ENCODE measurements at places on chromosomes 16 and 17.

DNA sequence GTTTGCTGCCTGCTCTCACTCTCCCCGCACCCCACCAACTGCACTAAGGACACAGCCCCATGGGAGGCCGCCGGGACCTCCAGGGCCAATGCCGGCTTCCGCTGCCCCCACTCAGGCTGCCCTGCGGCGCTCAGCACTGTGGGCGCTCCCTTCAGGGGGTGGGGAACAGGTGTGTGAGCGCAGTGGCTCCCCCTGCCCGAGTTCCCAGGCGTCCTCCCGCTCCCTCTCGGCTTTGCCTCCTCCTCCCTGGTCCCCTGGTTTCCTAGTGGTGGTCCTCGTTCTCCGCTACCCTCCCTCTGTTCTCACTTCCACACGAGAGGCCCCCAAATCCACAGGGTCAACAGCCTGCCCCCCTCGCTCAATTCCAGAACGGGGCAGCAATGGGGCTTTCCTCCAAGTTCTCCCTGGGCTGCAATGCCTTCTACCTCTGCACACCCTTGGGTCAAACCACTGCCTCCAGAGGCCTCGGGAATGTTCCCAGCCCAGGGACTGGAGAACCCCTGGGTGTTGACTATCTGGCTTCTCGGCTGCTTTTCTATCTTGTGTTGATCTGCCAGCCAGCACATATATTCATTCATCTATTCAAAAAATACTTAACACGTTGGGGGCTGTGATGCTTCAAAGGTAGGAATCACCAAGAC, 9.9 kb downstream of the FOXJ1 start:
- no peak for DNase-seq

GRCh38 chr16:79605999-79606398, 5.5 kb upstream of the MAF start:
- DNase-seq, result no peak

- no peak for DNase-seq
These were observed 3.9 kb upstream of the JPH3 start for GRCh38 chr16:87598431-87598830.

GRCh38 chr17:60036796-60037677, 41.7 kb downstream of the HEATR6 start:
- DNase-seq, result peak; percentile 34

GRCh38 chr17:54944796-54945195, 23.7 kb downstream of the COX11 start:
- DNase-seq, result no peak

DNA sequence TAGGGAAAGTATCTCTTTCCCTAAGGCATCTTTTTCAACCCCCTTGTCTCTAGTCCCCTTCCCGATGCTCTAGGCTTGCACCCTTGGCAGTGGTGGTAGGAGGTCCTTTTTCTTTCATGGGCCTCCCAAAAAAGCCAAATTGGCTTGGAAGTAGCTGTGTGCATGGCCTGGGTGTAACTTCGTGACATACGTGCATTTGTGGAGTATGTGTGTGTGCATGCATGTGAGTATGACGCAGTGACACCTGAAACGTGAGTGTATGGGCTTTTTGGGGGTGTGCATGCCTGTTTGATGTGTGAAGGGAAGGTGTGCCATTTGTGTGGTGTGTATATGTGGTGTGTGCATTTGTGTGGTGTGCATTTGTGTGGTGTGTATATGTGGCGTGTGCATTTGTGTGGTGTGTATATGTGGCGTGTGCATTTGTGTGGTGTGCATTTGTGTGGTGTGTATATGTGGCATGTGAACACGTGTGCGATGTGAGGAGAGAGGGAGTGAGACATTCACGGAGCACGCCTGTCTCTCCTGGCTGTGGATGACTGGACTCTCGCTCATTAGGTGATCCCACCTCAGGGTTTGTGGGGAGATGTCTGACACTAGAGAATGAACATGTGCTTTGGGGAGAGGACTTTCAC, 15.7 kb downstream of the IGFBP4 start:
- DNase-seq, result no peak

Data from retinal pigment epithelial cell (primary cell).